GM03348 (cell line): ENCODE measurements at places on chromosomes 6 and 20.

- DNase-seq, result peak; percentile 92
These were observed 85.6 kb downstream of the MRPL14 start for GRCh38 chr6:44041461-44042260.

- no peak for DNase-seq
These were observed 253.5 kb downstream of the NRN1 start for GRCh38 chr6:5753209-5753608.

GRCh38 chr20:41560970-41561369 is 57.2 kb downstream of the CHD6 start:
- no peak for DNase-seq

GRCh38 chr6:42367353-42368011 is 84.2 kb downstream of the TRERF1 start:
- DNase-seq, result peak; percentile 39

GRCh38 chr20:8530022-8530421 is 398.0 kb downstream of the PLCB1 start:
- DNase-seq, result no peak

DNA sequence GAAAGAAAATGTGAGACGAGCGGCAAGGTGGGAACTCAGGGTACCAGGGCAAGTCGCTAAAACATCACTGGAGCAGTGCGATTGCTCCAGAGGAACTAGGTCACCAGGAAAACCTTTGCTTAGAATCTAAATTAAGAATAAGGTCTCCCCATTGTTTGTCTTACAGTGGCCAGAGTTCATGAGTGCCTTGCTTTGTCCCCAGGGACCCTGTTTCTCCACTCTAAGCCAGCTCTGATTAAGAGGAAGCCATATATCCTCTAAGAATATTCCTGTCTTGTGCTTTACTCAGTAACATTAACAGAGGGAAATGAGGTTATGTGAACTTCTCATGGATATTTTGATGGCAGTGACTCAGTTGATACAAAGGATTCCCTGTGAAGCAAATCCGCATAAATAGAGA is 305.8 kb downstream of the CD83 start:
- DNase-seq, result no peak

- no peak for DNase-seq
These were observed 52.6 kb downstream of the COL19A1 start for GRCh38 chr6:69918813-69919475.

DNA sequence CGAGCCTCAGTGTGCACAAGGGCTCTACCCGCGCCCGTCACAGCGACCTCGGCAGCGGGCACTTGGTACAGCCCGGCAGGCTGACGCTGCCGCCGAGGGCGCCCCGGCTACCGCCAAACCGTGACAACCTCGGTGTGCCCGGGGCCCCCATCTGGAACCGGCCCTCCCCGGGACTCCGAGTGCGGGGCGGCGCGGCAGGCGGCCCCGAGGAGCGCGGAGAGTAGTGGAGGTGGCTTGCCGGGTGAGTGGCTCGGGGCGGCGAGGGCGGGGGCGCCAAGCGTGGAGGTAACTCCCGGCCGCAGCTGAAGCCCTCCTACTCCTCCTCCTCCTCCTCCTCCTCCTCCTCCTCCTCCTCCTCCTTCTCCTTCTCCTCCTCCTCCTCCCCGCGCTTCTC is at the start of gene ISM1:
Gene ISM1 (plus strand): TSS at position 371 of the 394 bp plus-strand sequence. CDS start 503 bp downstream, outside the sequence.
- DNase-seq, result peak; percentile 46

- peak; percentile 54 for DNase-seq
These were observed 520 bp downstream of the SLC24A3 start for GRCh38 chr20:19212821-19213502.

GRCh38 chr6:19042420-19042819 is 655.3 kb downstream of the RNF144B start:
- DNase-seq, result no peak

DNA sequence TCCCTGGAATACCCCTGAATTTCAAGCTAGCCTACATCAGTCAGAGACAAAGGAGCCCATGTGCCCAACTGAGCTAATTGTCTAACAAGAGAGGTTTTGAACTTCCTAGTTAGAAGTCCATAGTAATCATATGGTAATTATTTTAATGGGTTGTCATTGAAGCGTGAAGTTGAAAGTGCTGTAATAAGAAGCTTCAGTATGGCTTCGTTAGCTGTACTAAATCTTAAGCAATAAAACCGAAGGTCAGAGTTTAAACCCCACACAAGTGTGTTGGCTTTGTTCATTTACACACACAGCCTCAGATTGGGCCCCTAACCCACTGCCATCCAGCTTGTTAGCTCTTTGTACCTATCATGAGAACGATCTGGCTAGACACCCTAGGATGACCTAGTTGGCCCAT is 195.6 kb upstream of the RIN2 start:
- no peak for DNase-seq

- no peak for DNase-seq
These were observed 46.2 kb downstream of the EDN1 start for GRCh38 chr6:12336121-12336971.

DNA sequence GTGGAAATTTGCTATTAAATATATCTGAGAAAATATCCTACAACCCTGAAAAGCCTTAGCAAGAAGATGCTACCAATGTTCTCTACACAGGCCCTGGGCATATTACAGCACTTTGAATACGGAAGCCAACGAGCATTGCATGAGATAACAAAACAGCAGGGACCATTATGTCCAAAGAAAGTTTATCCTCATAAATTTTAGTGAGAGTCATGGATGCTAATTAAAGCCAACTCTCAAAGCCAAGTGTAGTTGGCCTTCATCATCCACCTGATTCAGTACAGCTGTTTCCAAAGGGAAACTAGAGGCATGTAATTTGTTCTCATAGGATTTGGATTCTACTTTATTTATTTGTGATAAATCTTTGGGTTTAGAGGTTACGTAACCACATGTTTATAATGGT is 564.8 kb downstream of the RFPL4B start:
- peak; percentile 27 for DNase-seq

GRCh38 chr20:3786126-3786484 is 435 bp downstream of the CENPB start:
- peak; percentile 50 for DNase-seq

- peak; percentile 20 for DNase-seq
These were observed 116.5 kb upstream of the BMP2 start for GRCh38 chr20:6651016-6651415.

GRCh38 chr20:35510951-35511735 is 18.3 kb downstream of the C20orf173 start:
- DNase-seq, result no peak

DNA sequence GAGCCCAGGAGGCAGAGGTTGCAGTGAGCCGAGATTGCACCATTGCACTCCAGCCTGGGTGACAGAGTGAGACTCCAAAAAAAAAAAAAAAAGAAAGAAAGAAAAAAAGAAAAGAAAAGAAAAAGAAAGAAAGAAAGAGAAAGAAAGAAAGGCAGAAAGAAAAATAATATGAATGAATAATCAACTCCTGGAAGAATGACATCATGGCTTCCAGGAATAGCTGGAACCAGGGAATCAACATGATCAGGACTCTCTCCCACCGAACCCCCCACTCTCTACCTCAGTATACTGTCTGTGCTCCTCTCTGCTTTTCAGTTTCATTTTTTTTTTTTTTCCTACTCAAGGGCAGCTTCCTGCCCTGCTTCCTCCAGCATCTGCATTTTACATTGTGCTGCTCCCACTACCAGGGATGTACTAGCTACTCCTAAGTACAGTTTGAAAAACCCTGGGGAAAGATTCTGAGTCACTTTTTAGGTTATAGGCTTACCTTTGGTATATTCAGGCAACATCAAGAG is 19.7 kb upstream of the MTCL3 start:
- no peak for DNase-seq

DNA sequence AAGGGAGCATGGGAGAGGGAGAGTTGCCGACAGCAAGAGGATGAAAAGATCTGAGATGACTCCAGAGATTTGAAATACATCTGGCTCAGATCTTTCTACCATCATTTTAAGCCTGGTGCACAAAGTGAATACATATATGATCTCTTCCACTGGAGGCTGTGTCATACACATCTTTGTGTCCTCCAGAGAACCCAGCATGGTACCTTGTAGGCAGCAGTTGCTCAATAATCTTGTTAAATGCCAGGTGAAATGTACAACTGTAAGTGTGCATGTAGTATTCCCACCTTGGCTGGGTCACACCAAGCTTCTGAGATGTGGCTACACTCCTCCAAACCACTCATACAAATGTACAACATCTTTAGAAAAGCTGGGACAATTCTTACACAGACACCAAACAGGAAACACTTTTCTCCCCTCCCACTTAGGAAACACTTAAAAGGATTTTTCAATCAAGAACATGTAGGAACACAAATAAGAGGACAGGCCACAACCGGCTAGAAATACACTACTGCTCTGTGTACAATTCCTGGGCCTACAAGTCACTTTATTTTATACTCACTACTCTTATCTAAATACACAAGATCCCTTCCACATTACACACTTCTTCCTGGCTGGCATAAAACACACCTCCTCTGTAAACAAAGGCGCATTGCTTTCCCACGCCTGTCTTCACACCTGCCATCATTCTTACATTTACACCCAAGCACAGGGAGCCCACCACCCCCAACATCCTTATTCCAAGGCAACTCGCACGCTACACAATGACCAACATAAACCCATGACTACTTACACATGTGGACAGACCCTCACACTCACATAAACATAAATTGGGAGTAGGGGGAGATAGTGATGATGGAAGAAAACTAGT is 3.8 kb upstream of the IER3 start:
- no peak for DNase-seq

DNA sequence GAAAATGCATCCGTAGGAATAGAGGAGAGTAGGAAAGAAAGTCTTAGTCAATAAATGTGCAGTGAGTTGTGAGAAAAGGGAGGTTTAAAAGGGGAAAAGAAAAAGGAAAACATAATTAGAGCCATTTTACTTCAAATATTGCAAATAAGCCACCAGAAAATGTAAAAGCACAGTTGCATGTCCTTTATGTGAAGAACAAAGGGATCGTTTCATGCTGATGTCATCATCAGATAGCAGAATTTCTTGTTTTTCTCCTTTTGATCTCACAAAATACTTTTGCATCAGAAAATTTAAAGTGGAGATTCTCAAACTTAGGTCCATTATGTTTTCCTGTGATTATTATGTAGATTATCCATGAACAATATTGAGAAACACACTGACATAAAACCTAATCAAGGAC is 166.7 kb downstream of the HAO1 start:
- no peak for DNase-seq
